NCI-H526 treated with DMSO at 0.1 percent for 48 hours (cell line): ENCODE measurements at places on chromosomes 5 and 9.

- no peak for DNase-seq
Measured at GRCh38 chr5:14143841-14144585, 871 bp downstream of the TRIO start.

- DNase-seq = no peak
Measured at GRCh38 chr5:96835791-96836191, 28.0 kb upstream of the ERAP1 start.

DNA sequence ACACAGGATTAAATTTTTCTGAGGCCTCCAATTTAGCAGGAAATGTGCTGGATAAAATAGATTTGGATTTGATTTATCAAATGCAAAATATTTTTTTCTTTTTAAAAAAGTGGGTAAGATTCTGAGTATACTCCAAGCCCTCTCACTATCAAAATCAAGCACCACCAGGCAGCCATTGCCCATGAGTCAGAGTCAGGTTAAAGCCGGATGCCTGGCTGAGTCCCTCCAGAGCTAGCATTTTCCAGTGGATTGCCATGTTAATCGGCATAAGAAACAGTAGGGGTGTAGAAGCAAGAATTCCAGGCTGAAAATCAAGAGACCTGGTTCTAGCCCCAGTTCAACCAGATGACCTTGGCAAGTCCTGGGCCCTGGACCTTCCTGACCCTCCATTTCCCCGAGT, 85.3 kb downstream of the FAM114A2 start:
- DNase-seq = no peak

DNA sequence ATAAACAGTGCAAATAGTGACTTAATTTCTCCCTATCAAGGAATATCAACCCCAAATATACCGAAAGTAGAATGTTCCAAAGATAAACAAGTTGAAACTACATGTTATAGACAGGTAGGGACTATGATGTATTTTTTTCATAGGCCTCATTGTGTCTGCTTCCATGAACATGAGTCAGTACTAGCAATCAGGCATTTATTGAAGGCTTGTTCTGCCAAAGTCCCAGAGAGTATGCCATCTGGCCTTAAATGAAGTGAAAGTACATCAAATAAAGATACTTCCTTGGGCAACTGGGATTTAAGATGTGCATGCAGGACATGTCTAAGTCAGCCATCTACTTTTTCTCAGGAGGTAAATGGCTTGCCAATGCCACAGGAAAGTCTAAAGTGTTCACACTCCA, 6.5 kb downstream of the GHR start:
- DNase-seq = no peak

- DNase-seq = no peak
Measured at GRCh38 chr9:79037338-79037737, 534.4 kb upstream of the TLE4 start.

GRCh38 chr9:135826188-135826545, 81.2 kb downstream of the CAMSAP1 start:
- no peak for DNase-seq

DNA sequence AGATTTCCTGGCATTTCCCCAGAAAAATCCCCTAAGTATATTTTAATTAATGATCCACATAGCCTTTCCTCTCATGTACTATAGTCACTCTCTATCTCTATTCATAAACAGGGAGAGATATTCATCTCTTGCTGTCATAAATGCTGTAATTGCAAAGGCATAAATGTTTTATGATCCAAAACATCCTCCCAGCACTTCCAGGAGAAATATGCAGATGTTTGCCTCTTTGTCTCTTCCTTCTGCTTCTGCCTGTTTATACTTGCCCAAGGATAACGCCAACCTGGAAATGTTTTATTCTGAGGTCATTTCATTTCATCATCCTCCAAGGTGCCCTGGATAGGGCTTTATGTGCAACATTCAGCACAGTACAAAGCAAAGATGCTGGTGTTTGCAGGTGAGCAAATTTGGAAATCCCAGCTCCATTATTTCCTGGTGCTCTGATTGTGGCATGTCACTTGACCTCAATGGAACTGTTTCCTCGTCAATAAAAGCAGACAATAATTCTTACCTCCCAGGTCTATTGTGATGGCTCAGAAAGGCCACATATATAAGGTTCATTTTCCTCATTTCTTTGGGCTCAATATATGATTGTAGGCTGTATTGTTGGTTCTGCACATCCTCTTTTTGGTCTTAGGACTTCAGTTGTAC, 6.9 kb downstream of the TNFSF15 start:
- peak; percentile 25 for DNase-seq

- DNase-seq = no peak
Measured at GRCh38 chr5:139799359-139799758, 3.8 kb downstream of the PSD2 start.

- DNase-seq = no peak
Measured at GRCh38 chr5:157828944-157829639, 29.9 kb downstream of the CLINT1 start.

- DNase-seq = no peak
Measured at GRCh38 chr5:54251981-54252380, 58.4 kb downstream of the ARL15 start.

- DNase-seq = no peak
Measured at GRCh38 chr9:110622368-110622767, 42.8 kb upstream of the SVEP1 start.

DNA sequence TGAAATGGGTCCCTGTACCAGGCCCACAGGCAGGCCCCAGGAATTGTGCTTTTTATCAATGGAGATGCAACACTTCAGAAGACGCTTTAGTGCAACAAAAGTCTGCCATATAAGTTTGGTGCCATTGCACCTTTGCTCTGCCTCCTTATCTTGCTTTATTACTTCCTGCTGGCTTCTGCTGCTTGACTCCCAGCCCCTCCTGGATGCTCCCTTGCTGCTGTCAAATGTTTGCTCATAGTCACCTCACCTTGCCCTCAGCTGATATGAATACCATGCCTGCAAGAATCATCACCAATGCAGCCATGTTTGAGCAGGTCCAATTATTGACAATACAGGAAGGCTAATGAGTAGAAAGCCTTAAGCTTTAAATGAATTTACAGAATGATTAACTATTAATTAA, 25.4 kb downstream of the MEGF10 start:
- DNase-seq = no peak

DNA sequence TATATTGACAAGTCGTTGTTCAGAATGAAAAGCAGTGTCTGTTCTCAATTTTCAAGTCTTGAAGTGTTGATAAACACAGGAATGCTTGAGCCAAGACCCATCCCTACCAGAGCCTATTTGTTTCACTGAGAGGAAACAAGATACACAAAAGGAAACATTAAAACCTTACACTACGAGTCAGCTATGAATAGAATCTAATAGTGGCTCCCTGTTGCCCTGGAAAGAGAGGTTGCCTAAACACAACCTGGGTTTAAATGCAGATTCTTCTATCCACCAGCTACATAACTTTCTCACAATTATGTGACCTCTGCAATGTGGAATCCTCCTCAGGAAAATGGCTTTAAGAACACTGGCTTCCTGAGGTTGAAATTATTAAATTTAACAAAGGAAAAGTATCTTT, 29.1 kb upstream of the BNC2 start:
- DNase-seq = no peak

GRCh38 chr5:177453852-177454396, 7.3 kb downstream of the PRR7 start:
- peak; percentile 54 for DNase-seq

DNA sequence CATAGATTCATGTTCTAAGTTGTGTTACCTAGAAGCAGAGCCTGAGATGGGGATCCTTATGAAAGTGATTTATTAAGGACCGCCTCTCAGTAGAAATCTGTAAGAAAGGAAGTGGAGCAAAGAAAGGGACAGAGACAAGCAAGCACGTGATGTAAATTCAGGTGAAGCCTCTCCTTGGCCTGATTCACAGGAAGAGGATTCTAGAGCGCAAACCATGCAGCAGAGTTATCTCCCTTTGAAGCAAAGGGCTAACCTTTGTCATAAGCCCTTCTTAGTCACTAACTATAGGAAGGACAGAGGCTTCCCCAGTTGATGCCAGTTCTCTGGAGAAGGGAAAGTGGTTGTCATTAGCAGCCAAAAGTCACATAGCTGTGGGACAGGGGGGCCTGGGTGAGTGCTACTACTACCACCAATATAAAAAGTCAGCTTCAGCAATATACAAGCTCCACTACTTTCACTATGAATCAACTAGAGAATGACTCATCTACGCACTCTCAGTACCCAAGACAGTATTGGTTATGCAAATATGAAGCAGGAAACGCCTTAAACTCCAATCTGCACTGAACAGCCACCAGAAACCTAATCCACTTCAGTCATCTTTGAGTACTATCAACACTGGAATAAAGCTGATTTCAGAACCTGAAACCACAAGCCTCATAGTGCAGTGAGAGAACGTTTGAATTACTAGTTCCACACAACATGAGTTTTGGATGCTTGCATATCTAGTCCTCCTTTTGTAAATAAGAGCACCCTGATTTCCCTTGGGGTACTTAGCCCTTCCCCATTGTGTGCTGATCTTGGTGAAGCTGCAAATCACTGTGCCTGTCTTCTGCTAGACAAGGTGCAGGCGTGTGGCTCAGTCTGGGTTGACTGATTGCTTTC, 162.7 kb downstream of the ZNF608 start:
- peak; percentile 27 for DNase-seq
